ENCODE measurements at places on chromosomes 5 and 9.

DNA sequence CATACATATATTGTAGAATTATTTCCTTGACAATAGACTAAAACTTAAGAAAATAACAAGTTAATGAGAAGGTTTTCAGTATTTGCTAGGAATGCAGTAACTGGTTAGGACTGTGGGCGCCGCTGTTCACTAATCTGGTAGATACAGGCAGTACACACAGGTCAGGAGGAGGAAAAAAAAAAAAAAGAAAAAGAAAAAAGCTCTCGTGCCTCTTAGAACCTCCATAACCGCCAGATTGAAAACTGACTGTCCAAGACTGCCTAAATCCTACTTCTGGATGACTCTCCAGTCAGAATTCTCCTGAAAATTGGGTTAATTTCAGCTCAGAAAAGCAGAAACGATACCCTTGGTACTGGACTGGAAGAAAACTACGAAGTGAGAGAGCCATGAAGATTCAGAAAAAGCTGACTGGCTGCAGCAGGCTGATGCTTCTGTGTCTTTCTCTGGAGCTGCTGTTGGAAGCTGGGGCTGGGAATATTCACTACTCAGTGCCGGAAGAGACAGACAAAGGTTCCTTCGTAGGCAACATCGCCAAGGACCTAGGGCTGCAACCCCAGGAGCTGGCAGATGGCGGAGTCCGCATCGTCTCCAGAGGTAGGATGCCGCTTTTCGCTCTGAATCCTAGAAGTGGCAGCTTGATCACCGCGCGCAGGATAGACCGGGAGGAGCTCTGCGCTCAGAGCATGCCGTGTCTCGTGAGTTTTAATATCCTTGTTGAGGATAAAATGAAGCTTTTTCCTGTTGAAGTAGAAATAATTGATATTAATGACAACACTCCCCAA, at the start of gene PCDHGA1:
Gene PCDHGA1, plus strand, starts transcription at position 216 of the 782 bp plus-strand sequence.
- DNase-seq, result no peak

- DNase-seq, result no peak
Observed at GRCh38 chr9:114981063-114981462, 50.7 kb upstream of the TNFSF8 start.

- DNase-seq, result no peak
Observed at GRCh38 chr5:27855491-27855890, 817.1 kb upstream of the CDH9 start.

DNA sequence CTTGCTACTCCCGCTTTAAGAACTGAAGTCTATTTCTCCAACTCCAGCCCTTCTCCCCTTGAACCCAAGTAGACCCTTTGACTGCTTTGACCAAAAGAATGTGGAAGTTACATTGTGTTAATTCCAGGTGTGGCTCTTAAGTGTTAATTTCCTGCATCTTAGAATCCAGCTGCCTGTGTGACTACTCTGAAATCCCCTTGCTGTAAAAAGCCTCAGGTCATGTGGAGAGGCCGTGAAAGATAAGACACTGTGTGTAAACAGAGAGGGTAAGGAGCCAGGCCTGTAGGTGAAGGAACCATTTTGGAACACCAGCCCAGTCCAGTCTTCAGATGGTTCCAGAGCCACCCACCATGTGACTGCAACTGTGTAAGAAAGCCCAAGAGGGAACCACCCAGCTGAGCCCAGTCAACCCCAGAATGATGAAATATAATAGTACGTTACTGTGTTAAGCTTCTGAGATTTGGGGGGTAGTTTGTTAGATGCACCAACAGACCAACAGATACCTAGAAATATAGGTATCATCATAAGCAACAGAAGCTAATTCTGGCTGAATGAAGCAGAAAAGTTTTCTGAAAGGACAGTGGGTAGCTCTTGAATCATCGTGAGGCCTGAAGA, 59.4 kb upstream of the CCDC112 start:
- no peak for DNase-seq
